LHCN-M2 (cell line): ENCODE measurements at places on chromosomes 3 and 15. TPM values are rescaled to one million over a fixed set of nuclear protein-coding genes. Genes with fewer than 3 reads are reported as not detected.

Gene GOLGA8G
- under 0.01 and 0.11 TPM in 2 replicates for total RNA-seq

DNA sequence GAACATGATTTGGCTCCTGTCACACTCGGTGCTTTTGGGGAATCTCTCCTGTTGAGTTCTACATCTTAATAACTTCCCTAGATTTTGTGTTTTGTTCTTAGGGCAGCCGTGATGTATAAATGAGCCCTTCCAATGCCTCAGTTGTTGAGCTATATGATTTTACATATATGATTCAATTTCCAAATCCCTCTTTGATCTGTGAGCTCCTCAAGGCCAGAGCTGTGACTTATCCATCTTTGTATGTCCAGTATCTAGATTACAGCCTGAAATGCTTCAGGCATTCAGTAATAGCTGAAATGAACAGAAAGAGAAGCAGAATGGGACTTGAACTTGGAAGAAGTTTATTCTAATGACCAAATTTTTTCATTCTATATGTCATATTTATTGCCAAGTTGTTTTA, 26.6 kb downstream of the CGGBP1 start:
- DNase-seq = peak; percentile 17

GRCh38 chr15:42141795-42142667, 14.4 kb downstream of the PLA2G4F start:
- DNase-seq = no peak

GRCh38 chr15:74034206-74034755, 39.8 kb downstream of the PML start:
- no peak for DNase-seq

Gene TMEM108
- 5.8 and 9.4 TPM in 2 replicates for total RNA-seq

Gene PTH1R
- total RNA-seq = 1.2 and 1.3 TPM in 2 replicates

Gene COL6A6
- not detected in 2 replicates for total RNA-seq
